ENCODE measurements at places on chromosomes 1 and 21. TPM values are rescaled to one million over a fixed set of nuclear protein-coding genes. Genes with fewer than 3 reads are reported as not detected.

NT5C1A gene
- not detected for total RNA-seq

- peaks cover 95% of the 10 kb centered on the region for H3K27me3 ChIP-seq
- peak overlapping the region; percentile 42 for H3K4me3 ChIP-seq
- H3K36me3 ChIP-seq, result no peaks in the 10 kb centered on the region
- H3K27ac ChIP-seq, result no peak overlapping the region
- DNase-seq, result no peak
Observed at GRCh38 chr1:47224676-47225399, 7.2 kb downstream of the TAL1 start.

FOXO6 gene
- 1.4 TPM for total RNA-seq

RGS18 gene
- 0.40 TPM for total RNA-seq

GRCh38 chr1:23984417-23985186 is 4.5 kb upstream of the SRSF10 start:
- no peak for DNase-seq
- no peak overlapping the region for H3K4me3 ChIP-seq
- H3K4me1 ChIP-seq, result peaks cover 20% of the 10 kb centered on the region
- H3K27me3 ChIP-seq, result no peaks in the 10 kb centered on the region
- no peaks in the 10 kb centered on the region for H3K36me3 ChIP-seq

All from suprapubic skin (tissue), 4 donors.